Midbrain (tissue), 1 donor: ENCODE measurements at places on chromosomes 7 and 10.
A peak's percentile ranks its signal among the peaks of the same experiment; 100 is the strongest.

DNA sequence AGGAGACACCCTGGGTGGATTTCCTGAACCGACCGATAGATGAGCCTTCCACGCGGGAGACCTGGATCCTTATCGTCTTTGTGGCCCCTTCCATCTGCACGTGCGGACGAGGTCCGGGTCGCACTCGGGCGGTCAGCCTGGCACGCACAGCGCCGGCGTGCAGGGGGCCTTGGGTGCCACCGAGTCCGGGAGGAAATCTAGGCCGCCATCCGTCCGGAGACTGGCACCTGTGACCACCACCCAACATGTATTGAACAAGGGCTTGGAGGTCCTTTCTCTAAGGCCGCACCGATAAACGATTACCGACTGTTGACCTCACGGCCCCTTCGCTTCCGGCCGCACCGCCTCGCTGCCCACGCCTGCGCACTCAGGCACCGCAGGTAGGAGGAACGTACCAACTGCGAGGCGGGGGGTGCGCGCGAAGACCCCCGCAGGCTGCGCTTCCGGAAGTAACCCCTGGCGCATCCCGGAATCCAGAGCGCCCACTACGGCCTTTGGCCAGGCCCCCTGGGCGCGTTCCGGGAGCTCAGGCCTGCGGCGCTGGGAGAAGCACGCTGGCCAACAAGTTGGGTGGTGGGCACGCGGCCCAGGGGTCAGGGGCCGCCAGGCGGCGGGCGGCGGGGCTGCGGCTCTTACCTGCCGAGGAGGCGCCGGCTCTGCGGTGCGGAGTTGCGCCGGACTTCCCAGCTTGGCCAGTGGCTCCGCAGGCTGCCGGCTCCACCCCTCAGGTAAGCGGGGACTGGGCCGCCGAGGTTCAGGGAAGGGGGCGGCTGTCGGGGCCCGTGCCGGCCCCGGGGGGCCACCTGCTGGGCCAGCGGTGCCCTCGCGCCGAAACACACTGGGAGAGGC, at the start of the genes ACTR3C and LRRC61:
ACTR3C (minus strand) TSS at position 713 of the 849 bp plus-strand sequence. CDS start 28,249 bp downstream, outside the sequence.
LRRC61 (plus strand) TSS at position 523 of the 849 bp plus-strand sequence. CDS start 13,507 bp downstream, outside the sequence.
- no peak for DNase-seq

GRCh38 chr7:71339924-71340323, 208.0 kb downstream of the GALNT17 start:
- DNase-seq, result no peak

- no peak for DNase-seq
Observed at GRCh38 chr7:158444501-158445420, 142.9 kb downstream of the PTPRN2 start.

GRCh38 chr10:16964576-16965343, 147.5 kb upstream of the RSU1 start:
- DNase-seq, result no peak

DNA sequence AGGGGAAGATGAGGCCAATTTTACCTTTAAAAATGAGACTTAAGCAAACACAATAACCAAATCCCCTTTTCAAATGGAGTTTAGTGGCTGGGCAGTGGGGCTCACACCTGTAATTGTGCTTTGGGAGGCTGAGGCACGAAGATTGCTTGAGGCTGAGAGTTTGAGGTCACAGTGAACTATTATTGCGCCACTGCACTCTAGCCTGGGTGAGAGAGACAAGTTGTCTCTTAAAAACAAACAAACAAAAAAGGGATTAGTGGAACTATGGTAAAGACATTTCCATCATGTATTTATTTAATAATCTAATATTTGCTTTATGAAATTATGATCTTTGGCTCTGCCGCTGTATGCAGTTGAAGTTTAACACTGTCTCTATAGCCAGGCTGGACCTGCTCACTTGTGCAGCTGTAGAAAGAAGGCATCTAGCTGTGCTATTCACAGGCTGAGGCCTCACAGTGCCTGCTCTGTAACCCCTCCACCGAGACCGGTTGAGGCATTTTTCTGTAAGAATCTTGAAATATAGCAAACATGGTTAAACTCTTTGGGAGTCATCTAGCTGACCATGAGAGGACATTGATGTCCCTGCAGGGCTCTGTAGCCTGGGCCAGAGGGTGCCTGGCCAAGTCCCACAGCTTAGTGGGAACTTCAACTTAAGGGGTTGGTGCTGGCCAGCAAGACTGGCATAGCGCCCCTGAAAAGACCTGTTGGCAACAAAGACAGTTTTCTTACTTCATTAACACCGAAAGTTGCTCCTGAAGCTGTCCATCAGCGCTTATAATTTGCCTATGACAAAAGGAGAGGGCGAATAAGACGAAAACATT, 131.8 kb downstream of the BMPER start:
- no peak for DNase-seq

DNA sequence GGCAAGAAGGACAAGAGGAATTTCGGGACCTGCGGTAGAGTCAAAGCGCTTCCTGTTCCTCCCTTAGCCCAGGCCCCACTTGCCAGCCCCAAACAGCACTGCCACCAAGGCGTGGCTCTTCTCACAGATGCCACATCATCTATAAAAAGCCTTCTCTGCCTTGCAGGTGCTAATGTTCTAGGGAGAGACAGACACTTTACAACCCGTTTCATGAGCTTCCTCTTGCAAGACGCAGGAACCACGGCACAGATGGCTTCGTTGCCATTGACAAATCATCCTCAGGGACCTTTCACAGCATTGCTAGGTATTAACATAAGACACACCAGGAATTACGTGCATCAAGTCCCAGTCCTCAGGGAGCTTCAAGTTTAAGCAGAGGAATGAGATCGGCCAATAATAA, 180.9 kb downstream of the JCAD start:
- DNase-seq, result no peak

- peak; percentile 12 for DNase-seq
Observed at GRCh38 chr7:22726345-22726906, 574 bp upstream of the IL6 start.

DNA sequence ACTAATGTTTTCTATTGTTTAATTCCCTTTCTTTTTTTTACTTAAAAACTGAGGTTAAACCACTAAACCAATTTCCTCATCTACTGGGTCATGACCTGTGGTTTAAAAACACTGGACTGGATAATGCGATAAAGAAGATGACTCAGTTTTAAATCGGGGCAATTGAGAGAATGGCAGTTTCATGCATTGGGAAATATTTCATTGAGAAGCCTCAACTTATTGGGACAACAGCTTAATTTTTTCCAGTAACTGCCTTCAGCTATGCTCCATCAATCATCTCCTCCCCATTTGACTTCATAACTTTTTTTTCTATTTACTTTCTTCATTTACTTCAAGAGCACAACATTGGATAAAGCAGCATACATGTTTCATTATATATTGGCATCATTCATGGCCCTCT, 61.8 kb upstream of the MET start:
- no peak for DNase-seq

- no peak for DNase-seq
Observed at GRCh38 chr10:107576746-107577145, 412.2 kb upstream of the SORCS1 start.

GRCh38 chr7:151059367-151060112, at the start of gene SLC4A2:
Gene SLC4A2, plus strand, starts transcription at chr7:151059589. Its CDS starts 2,399 bp downstream, at chr7:151061988.
- DNase-seq, result peak; percentile 88

DNA sequence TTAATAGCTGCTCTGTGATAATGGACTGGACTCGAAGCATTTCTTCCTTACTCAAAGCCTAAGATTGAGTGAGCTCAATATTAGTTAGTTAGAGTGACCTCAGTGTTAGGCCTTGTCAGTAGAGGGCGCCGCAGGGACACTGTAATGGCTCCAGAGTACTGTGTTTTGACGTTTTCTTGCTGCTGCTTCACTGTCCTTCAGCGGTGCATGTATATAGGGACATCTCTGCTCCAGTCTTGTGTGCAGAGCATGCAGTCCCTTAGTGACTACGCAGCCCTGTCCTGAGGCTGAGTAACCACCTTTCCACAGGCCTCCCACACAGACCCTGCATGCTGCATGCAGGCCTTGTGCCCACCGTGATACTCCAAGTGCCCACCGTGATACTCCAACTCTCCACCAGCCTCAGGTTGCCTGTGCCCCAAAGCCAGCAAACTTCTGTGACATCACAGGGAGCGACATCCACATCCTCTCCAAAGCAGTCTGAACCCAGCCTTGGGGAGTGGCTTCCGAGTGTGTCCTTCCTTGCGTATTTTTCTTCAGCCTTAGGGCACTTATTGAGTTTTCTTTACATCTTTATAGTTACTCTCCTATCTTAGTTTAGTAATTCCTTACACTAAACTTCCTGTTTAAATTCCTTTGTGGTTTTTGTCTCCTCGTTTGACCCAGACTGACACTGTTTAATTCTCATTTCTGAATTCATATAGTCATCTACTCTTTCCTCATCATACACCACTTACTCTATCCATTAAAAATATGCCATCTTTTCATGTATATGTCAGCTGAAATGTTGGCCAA, 118.2 kb downstream of the JAZF1 start:
- peak; percentile 64 for DNase-seq

DNA sequence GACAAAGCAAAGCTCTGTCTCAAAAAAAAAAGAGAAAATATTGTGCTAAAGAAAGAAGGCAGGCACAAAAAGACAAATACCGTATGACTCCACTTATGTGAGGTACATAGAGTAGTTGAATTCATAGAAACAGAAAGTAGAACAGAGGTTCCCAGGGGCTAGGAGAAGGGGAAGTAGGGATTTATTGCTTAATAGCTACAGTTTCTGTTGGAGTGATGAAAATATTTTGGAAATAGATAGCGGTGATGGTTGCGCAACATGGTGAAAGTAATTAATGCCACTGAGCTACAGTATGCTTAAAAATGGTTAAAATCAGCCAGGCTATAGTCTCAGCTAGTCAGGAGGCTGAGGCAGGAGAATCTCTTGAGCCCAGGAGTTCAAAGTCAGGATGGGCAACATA, 18.5 kb upstream of the NPFFR1 start:
- DNase-seq, result no peak

- DNase-seq, result no peak
Observed at GRCh38 chr7:88818552-88818951, 23.0 kb upstream of the TEX47 start.

DNA sequence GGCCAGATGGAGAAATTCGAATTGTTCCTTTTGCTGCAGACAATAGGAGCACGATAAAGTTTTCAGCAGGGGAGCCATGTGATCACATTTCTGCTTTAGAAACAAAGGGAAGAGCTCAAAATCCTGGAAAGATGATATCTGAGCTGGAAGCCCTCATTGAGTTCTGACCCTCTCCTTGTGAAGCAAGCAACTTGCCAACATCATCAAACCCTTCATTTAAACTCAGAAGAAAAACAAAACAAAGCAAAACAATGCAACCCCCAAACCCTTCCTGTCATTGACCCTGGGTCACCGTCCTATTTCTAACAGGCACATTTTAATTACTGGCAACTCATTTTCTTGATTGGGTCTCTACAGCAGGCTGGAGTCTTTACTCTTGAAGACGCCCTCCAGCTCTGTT, 198.3 kb upstream of the ZNF32 start:
- DNase-seq, result no peak
